Suppressor macrophage (primary cell): ENCODE measurements at places on chromosomes 7 and 10.
A peak's percentile ranks its signal among the peaks of the same experiment; 100 is the strongest.

DNA sequence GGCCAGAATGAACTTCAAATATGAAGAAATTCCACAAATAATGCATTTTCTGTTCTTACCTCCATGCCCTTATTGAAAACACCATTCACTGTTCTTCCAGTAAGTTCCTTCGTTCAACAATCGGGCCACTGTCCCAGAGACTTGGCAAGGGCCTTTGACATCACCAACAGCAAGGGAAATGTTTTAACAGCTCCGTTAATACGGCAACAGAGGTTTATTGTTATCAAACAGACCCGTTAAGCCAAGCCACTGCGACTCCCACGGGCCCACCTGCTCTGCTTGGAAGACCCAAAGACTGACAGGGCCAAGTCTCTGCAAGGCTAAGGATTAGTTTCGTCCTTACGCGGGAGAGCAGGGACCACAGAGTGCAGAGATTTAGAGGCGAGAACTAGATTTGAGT lies 43.4 kb upstream of the LYZL1 start:
- DNase-seq, result no peak

GRCh38 chr7:131157530-131158243 lies 170.0 kb upstream of the MKLN1 start:
- DNase-seq, result no peak

DNA sequence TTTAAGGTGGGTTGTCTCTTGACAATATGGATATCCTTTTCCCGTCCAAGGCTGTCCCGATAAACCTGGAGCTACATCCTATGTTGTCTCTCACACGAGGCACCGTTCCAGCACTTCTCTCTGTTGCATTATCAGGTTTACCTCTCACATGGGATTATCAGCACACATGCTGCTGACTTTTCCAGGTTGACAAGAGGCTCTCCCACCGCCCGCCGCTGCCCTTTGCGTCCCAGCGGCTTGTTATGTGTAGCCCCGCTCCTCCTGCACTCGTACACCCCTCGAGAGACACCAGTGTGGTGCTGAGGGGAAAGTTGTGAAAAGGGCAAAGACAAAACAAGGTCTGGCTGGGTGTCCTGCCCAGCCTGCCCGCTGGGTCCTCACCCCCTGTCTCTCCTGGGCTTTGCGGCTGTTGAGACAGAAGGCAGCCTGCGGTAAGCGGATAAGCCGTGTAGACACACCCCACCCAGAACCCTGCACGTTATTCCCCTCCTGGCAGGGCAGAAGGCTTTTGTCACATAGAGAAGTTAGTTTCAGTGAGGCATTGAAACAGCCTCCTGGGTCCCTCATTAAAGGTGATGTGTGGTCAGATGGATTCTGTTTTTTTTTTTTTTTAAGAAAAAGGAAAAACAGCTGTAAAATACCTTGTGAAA lies 38.7 kb downstream of the UBE3C start:
- no peak for DNase-seq

DNA sequence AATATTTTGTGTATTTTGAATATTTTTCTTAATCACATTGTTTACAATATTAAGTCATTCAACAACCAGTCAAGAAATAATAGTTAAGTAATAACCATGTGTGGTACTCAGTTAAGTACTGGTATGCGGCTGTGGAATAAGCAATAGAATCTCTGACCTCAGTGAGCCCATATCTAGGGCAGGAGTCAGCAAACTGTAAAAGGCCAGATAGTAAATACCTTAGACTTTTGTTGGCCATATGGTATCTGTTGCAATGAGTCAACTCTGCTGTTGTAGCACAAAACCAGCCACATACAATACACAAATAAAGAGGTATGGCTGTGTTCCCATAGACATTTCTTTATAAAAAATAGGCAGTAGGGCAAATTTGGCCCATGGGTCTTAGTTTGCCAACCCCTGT lies 311.6 kb upstream of the SEMA3A start:
- no peak for DNase-seq

- DNase-seq, result no peak
These were observed 11.3 kb upstream of the RHOBTB1 start for GRCh38 chr10:60955316-60955715.

GRCh38 chr10:83915801-83916200 lies 223.5 kb upstream of the GHITM start:
- no peak for DNase-seq

- DNase-seq, result no peak
These were observed 184.7 kb downstream of the MAGI2 start for GRCh38 chr7:79268730-79269129.

DNA sequence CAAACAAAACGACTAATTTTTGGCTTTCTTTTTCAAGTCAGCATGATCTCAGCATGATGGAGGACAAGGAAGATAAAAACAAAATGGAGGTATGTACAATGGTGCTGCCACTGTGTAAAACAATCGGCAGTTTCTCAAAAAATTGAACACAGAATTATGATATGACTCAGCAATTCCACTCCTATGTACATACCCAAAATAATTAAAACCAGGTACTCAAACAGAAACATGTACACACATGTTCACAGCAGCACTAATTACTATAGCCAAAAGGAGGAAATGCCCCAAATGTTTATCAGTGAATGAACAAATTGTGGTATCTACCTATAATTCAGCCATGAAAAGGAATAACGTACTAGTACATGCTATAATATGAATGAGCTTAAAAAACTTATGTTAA lies 29.9 kb downstream of the SNX13 start:
- no peak for DNase-seq

GRCh38 chr10:118259288-118259906 lies 82.7 kb downstream of the FAM204A start:
- DNase-seq, result peak; percentile 69

DNA sequence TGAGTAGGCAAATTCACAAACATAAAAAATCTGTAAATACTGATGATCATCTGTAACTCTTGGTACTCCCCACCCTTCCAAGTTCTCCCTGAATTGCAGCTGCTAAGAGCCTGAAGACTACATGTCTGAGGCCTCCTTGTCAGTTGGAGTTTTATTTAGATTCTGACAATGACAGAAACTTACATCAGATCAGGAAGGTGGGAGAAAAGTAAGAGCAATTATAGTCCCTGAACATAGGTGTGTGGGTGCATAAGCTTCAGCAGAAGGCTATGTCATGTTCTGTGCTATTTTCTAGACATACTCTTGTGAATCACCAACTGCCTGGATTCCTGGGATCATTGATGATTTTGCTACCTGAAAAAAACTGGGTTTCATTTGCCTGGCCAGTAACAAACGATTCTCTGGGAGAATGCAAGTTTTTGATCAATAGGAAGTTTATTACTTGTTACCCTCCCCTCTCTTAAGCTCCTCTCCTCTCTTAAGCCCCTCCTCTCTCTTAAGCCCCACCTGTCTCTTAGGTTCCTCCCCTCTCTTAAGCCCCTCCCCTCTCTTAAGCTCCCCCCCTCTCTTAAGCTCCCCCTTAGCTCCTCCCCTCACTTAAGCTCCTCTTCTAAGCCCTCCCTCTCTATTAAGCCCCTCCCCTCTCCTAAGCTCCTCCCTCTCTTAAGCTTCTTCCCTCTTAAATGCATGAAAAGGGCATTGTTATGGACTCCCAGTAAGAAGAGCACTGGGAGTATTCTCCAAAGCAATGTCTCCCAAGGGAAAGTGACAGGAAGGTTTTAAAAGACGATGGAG lies 1183.4 kb upstream of the AUTS2 start:
- no peak for DNase-seq

- DNase-seq, result no peak
These were observed 151.8 kb upstream of the AHR start for GRCh38 chr7:17146621-17147020.

- peak; percentile 45 for DNase-seq
These were observed 188.5 kb upstream of the AGR3 start for GRCh38 chr7:17070231-17070708.

DNA sequence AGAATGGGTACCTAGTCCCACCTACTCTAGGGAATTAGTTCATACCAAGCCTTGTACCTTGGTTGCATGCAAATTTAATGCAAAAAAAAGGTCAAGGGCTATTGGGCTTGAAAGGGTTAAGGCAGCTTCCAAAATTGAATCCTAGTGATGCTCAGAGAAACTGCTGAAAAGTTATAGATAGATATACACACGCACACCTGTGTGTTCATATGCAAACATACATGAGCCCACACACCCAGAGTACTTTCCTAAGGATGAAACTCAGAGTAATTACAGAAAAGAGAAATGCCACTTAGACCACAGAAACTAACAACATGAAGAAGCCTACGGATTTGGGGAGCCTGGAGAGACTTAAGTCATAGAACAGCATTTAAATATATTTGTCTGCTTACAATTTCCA lies 1.5 kb downstream of the SLC25A13 start:
- DNase-seq, result no peak

- no peak for DNase-seq
These were observed 27.1 kb downstream of the FOXK1 start for GRCh38 chr7:4709187-4709586.

- DNase-seq, result no peak
These were observed 846.5 kb downstream of the TYW1 start for GRCh38 chr7:67843001-67843565.

DNA sequence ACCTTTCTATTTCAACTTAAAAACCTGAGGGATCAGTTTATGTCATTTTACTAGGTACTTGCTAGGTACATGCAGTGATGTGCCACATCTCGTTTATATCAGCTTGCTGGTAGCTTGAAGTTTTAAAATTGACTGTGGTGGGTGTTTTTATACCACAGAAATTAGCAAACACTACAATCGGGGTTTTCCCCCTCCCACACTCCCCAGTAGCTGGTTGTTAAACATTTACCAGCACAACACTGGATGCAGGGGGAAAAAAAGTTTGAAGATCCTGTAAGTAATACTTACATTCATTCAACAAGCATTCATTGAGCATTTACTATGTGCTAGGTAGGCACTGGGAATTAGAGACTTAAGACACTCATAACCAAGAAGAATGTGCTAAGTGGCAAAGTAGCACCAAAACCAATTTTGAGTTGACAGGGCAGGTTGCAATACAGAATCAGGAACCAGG lies 32.6 kb downstream of the USP6NL start:
- peak; percentile 26 for DNase-seq

DNA sequence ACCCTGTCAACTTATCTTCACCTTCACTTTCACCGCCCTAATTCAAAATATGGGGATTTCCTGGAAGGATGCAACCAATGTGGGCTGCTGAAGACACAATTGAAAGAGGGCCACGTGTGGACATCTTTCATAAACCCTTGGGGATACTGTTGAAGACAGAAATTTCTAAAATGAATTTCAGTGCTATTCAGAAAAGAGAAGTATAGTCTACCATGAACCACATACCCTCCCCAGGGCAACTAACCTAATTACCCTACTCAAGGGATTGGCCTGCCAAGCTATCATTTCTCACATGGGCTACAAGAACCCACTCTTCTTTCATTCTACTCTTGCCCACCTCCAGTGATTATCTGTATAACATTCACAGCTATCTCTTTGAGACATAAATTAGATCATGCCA lies 226.0 kb downstream of the PHTF2 start:
- DNase-seq, result no peak

- no peak for DNase-seq
These were observed 315.3 kb downstream of the ADRA2A start for GRCh38 chr10:111392159-111392558.

- DNase-seq, result no peak
These were observed 9.8 kb upstream of the PNPLA8 start for GRCh38 chr7:108535744-108536143.

DNA sequence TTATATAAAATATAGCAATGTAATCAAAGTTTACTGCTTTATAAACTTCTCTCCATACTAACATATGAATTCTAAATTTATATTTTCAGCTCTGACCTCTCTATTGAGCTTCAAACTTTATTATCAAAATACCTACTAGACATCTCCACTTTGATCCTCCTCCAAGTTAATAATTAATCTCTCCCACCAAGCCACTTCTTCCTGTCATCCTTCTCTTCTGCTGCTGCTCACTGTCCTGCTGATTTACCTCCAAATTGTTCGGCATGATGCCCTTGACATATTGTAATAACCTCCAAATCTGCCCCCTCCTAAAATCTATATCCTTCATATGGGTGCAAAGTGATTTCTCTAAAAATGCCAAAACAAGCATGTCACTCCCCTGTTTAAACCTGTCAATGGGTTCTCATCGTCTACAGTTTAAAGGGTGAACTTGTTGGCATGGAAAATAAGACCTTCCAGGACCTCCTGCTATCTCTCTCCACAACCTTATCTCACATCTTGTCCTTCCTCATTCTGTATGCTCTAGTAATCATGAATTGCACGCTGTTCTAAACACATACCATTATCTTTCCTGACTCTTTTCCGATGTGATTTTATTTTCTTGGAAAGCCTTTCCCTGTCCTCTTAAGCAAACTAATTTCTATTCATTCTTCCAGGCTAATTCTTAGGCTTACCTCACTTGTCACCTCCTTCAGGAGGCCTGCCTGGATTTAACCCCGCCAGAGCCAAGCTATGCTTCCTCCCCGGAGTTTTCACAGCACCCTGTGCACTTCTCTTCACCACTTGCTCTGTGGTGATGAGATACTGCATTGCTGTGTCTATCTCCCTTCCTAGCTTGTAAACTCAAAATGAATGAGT lies 52.1 kb upstream of the STK17A start:
- no peak for DNase-seq

DNA sequence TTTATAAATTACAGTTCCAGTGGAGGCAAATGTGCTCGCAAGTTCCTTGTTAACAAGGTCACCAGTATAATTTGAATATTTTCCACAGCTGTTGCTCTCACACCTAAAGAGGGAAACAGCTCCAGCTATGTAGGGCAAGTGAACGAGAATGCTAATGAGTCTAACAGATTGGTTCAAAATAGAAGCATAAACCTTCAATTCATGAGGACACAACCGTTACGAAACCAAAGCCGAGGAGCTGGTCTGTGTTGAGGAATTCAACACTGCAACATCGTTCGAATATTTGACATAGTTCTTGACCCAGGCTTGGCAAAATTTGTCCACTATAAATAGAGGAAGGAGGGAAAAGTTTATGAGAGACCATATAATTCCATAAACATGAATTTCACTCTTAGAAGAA lies 161.3 kb downstream of the KLF6 start:
- no peak for DNase-seq

- DNase-seq, result no peak
These were observed 35.4 kb downstream of the CPED1 start for GRCh38 chr7:121023683-121024511.

GRCh38 chr10:118775478-118775877 lies 20.7 kb upstream of the CACUL1 start:
- no peak for DNase-seq

DNA sequence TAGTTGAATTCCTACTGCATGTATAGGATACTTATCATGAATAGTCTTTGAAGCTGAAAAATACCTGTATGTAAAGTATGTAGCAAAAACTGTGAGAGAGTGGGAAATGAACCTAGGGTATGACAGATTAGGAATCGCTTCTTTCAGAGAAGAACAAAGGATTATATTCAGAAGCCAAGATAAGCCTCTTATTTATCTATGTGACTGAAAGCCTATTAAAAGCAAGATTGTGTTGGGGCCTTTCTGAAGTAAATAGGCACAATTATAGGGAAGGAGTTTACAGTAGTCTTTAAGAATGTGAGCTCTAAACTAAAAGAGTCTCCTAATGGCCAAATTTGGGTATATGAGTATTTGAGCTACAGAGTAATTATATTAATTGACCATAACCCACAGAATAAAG lies 102.1 kb downstream of the MTERF1 start:
- DNase-seq, result no peak

GRCh38 chr7:27943241-27943640 lies 203.3 kb downstream of the TAX1BP1 start:
- DNase-seq, result no peak

GRCh38 chr7:486216-486743 lies 33.4 kb downstream of the PDGFA start:
- no peak for DNase-seq

GRCh38 chr10:83343676-83344075 lies 795.6 kb upstream of the GHITM start:
- no peak for DNase-seq
